ENCODE measurements at places on chromosomes 1 and 21.
A peak's percentile ranks its signal among the peaks of the same experiment; 100 is the strongest.

GRCh38 chr1:94580367-94581115, 39.0 kb upstream of the F3 start:
- DNase-seq = no peak

DNA sequence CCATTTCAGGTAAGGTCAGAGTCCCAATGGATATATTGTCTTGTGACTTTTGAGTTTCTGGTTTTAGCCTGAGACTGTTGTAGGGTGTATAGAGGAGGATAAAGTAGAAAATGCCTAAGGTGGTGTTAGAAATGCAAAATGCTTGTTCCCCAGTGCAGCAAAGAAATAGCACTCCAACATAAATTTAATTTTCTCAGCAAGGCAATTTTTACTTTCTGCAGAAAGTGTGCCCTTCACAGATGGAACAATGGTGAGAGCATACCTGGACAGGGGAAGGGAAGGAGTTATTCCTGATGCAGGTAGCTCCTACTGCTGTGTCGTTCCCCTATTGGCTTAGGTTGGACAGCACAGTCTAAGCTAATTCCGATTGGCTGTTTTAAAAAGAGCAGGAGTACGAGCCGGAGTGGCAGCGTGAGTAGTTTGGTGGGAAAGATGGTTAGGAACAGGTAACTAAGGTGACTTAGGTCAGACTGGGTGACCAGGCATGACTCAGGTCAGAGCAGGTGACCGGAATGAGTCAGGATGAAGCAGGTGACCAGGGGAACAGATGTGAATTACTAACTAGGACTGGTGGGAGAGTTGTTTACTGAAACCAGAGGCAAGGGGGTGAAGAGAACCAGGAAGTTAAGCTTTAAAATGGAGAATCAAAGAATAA, 21.5 kb downstream of the SPATA45 start:
- DNase-seq = no peak

DNA sequence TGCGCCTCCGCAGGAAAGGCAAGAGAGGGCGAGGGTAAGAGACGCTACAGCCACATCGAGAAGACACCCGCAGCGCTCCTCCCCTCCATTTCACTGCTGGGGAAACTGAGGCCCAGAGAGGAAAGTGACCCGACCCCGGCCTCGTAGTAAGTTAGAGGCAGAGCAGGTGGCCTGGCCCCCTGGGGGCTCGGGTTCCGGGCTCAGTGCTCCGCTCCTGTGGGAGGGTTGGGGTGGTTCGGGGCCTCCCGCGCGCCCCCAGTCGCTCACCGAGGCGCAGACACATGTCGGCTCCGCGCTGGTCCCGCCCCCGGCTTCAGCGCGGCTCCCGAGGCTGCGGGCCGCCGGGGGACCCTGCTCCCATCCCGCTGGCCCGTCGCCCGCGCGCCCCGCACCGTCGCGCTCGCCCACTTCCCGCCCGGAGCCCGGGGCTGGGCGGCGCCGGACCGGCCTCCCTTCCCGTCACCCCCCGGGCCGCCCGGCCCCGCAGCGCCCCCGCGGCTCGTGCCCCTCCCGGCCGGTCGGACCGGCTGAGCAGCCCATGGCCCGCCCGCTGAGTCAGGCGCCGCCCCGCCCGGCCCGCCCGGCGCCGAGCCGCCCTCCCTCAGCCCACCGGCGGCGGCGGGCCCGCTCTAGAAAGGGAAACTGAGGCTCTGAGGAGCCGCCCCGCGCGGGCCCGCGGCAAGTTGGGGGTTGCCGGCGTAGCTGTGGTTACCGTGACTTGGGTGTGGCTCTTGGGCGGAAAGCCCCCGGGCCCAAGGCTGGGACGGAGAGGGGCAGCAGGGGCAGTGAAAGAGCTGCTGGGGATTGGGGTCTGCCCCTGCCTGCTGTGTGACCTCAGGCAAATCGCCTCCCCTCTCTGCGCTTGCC, at the start of gene TMEM54:
TMEM54 (minus strand) TSS at position 434 of the 867 bp plus-strand sequence; CDS start at position 283, 151 bp downstream.
- no peak for DNase-seq

DNA sequence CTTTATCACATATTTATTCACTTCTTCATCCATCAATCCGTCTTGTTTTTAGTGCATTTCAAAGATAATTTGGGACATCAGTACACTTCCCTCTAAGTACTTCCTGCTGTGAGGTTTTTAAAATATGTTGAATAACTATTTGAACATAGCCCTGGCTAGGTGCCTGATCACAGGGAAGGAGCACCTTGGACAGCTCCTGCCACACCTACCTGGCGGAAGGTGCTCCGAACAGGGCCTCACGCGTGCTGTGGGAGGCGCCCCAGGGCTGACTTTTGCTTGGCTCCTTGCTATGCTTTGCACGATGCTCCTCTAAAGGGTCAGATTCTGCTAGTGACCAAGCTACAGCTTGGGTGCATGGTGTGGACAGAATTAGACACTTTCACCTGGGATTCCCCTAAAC, 4.9 kb upstream of the ATXN7L2 start:
- peak; percentile 22 for DNase-seq

DNA sequence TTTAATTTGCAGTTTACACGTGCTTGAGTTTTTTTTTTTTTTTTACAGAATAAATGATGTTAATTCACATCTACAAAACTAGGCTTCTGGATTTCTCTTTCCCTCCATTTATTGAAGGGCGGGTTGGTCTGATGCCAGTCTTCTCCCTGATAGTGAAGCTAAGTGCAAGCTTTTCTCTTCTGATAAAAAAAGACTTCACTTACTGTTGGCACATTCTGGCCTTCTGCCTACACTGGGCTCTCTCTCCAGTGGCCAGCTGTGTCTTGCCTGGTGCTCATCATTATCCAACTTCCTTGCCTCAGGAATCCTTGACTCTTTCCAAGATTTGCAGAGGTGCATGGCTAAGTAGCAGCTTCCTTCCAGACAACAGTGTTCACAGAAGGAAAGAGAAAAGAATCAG, 7.6 kb upstream of the RAP1A start:
- no peak for DNase-seq

DNA sequence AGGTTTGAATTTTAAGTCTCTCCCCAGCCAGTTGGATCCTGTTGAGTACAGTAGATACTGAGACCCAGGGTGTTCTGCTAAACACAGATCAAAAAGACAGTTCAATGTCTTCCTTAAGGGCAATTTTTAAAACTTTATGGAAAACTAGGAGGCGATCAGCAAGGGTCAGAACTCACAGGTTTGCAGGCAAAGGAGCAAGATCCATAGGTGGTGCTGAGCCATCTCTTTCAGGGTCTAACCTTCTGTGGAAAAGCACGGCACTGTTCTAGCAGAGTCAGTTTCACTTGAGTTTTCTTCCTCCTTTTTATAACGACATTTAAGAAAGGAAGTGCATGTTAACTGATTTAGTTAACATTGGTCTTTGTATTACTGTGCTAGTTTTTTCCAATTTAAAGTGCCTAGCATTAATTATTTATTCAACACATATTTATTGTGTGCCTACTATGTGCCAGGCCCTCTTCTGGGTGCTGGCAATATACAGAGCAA, at the start of gene CD84:
CD84 (minus strand) TSS at position 281 of the 486 bp plus-strand sequence; CDS start at position 222, 59 bp downstream.
- DNase-seq = no peak

- no peak for DNase-seq
These were observed 28.6 kb upstream of the EXO1 start for GRCh38 chr1:241819340-241819866.

DNA sequence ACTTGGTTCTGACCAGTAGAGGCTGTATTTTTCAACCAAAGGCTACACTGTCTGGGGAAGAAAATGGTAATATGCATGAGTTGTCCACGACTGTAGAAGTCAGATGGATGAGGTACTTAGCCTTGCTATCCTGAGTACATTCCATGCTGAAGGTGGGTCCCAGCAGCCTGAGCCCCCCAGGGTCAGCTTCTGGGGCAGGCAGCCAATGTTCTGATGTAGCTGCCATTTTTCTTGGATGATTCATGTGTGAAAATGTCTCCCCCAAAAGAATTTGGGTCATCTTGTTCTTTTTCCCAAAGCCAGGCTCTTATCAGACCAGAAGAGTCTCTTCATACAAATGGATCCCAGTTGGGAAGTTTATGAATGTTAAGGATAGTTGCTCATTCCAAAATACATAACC, 172.2 kb upstream of the UBE2U start:
- DNase-seq = no peak

DNA sequence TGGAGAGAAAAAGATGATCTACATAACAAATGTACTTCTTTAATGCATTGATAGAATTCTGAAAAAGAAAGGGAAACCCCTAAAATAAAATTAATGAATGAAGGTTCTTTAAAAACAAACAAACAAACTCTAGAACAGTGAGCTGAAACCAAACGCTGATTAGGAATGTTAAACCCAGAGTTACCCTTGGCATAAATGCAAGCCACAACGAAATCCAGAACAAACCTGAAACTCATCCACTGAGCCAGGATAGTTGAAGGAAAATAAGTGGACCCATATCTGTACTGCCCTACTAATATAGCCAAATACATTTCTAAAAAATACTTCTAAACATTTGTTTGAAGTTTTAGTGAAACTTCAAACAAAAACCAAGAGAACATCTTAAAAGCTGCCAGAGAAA, 505.3 kb downstream of the TTLL7 start:
- no peak for DNase-seq

- no peak for DNase-seq
These were observed 515.8 kb downstream of the PTPRU start for GRCh38 chr1:29752141-29752540.

- DNase-seq = no peak
These were observed 2.3 kb downstream of the ADGRB2 start for GRCh38 chr1:31761883-31762282.

DNA sequence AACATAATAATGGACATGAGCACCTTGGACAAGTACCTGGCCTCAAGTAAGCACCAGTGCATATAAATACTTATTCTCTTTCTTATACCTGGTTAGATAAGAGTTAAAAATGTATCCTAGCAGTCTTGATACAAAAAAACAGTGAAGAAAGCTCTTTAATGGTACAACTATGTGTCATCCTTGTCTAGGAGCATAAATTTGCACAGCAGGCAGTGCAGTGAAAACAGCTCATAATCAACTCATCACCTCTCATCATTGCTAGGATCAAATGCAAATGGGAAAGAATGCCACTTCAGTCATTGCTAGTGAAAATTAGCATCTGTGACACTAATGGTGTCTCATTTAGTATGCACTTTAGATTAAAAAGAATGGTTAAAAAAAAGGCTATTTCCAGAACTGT, 7.6 kb downstream of the SAMSN1 start:
- no peak for DNase-seq

DNA sequence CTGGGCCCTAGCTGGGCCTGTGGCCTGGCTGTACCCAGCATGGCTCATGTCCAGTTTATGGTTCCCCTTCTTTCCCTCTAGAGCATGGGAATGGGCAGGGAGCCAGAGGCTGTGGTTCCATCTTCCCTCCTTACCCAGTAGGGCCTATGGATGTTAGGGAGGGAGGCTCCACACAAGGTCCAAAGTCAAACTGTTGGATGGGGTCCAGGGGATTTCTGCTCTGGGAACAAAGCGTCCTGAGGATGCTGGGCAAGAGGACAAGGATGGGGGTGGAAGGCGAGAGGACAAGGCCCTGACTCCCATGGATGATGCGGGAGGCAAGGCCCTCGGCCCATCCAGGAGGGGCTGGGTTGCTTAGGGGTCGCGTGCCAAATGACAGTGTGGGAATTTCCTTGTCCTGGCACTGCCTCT, 17.3 kb downstream of the CSF1 start:
- no peak for DNase-seq

- no peak for DNase-seq
These were observed 29.8 kb upstream of the THEM4 start for GRCh38 chr1:151939141-151939540.

GRCh38 chr21:27825035-27825434, 858.1 kb upstream of the ADAMTS5 start:
- DNase-seq = no peak

DNA sequence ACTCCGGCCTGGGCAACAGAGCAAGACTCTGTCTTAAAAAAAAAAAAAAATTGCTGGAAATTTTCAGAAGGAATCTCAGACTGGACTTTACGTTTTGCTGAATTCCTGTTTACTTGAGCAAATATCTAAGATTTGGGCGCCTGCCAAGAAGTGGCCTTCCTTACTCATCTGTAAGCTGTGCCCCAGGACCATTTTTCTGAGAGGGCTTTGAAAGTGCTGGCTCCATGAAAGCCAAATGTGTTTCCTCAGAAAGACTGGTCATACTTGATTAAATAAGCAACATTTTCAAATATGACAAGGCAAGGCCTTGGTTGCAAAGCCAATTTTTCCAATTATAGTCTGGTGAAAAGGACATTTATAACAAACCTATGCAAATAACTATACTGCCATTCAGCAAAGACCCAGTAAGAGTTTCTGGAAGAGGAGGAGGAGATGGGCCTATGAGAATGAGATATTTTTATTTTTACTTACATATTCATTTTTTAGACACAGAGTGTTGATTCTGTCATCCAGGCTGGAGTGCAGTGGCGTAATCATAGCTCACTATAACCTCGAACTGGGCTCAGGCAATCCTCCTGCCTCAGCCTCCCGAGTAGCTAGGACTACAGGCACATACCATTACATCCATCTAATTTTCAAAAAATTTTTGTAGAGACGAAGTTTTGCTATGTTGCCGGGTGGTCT, 56.3 kb upstream of the HTR1D start:
- DNase-seq = no peak

DNA sequence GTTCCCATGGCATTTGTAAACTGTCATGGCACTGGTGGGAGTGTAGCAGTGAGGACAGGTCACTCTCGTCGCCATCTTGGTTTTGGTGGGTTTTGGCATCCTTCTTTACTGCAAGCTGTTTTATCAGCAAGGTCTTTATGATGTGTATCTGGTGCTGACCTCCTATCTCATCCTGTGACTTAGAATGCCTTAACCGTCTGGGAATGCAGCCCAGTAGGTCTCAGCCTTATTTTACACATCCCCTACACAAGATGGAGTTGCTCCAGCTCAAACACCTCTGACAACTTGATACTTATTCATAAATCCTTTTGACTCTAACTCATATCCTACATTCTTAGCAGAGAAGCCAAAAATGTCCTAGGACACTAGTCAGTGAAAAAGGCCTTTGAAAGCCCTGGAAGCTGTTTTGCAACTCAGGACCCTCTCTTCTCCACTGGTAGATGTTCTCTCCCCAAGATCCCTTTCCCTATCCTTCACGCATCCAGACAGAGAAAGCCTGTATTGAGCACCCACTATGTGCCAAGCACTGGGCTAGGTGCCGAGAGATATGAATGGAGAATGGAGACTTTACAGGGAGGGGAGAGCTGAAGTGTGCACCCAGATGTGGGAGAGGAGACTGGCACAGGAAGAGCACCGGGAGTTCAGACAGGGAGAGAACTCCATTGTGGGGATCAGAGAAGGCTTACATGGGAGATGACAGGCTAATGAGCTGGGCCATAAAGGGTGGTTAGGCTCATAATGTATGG, 6.7 kb upstream of the CSRP1 start:
- no peak for DNase-seq

DNA sequence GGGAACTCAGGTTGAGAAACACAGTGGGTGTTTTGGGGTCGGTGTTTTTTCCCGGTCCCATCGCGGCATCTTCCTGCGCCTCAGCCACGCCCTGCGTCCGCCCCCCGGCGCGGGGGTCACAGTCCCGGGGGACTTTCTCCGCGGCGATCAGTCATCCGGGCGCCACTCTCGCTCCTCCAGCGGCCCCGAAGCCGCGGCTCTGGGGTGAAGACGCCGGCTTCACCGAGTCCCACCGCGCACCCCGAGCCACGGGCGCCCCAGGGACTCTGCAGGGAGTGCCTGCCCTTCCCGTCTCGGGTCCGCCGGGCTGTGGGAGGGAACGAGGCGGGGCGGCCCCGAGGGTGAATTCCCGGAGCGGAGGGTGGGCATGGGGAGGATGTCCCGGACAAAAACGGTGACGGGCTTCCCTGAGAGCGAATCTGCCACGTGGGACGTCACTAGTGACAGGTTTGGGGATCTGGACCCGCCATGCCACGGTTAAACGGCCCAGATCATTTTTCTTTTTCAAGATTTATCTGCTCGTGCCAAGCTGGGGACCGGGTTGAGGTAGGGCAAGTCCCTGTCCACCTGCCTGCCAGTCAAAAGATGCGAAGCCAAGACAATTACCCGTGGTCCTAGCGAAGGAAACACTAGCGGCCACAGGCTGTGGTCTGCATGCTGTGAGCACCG, 717 bp upstream of the BATF3 start:
- peak; percentile 70 for DNase-seq

All from activated CD8-positive, alpha-beta memory T cell treated with anti-CD3 and anti-CD28 coated beads, Interleukin-2, amount 50 U/mL, for 4 hours (primary cell).